NCI-H1417 treated with DMSO at 0.1 percent for 48 hours (cell line): ENCODE measurements at places on chromosomes 16 and 17.

DNA sequence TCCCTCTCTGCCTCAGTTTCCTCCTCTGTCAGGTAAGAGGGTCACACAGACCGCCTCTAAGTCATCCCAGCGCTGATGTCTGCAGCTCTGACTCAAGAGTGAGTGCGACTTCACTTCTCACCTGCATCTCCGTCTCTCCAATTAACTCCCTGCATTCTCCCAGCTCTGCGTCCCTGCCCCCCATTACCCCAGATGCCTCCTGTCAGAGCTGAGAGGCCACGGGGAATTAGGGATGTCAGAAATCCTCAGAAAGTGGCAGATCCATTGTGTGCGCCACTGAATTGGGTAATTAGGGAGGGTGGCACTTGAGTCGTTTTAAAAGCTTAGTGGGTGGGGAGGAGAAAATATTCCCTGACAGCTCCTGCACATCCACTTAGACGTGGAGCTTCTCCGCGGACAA is 885.4 kb upstream of the EEF2KMT start:
- DNase-seq, result no peak

GRCh38 chr16:3475604-3476375 is 19.5 kb downstream of the C16orf90 start:
- no peak for DNase-seq

GRCh38 chr16:88622125-88622524 is 16.2 kb upstream of the IL17C start:
- DNase-seq, result no peak

GRCh38 chr16:799111-799947 is 1.2 kb downstream of the GNG13 start:
- DNase-seq, result no peak

DNA sequence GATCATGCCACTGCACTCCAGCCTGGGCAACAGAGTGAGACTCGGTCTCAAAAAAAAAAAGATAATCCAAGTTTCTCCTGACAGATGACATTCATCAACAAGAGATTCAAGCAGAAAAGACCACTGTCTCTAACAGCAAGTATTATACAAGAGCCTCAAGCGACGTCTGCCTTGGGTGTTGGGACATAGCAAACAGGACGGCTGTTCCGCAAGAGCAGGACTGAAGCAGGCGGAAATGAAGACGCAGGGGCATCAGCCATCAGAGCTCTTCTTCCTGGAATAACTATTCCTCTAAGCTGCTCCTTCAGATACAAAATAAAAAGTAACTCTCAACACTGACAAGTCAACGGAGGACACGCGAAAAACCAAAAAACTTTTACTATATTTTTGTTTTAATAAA is 54.0 kb downstream of the ANKRD11 start:
- no peak for DNase-seq

GRCh38 chr16:11236461-11237254 is 19.3 kb downstream of the SOCS1 start:
- DNase-seq, result no peak

DNA sequence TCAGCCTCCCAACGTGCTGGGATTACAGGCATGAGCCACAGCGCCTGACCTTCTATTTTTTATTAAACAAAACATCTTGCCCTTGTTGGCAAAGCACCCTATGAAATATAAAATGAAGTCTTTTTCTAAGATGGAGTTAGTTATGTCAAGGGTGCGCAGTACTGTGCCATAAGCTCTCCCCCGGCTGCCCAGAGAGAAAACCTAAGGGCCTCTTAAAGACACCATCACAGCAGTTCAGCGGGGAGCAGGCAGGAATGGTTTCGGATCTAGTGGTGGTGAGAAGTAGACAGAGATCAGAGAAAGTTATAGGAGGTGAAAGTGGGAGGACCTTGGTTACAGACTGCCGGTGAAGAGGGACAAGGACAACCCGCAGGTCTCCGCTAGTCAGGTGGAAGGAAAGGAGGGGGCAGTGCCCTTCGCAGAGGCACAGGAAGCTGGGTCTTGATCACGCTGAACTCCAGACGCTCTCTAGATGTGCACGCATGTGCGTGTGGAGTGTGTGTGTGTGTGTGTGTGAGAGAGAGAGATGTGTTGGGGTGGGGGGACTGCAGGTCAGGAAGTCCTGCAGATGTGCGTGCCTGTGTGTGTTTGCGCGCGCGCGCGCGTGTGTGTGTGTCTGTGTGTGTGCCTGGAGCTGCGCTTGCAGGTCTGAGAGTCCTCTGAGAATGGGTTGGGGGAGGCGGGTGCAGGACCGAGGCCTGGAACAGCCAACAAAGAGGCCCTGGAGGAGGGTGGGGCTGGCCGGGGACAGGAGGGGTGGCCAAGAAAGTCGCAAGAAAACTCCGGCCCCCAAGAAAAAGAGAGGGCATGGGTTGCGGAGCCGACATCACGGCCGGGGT is 748 bp upstream of the CMTM3 start:
- DNase-seq, result peak; percentile 12

GRCh38 chr17:79098282-79098867 is 23.8 kb downstream of the ENGASE start:
- no peak for DNase-seq
